Lower leg skin (tissue), 4 donors: ENCODE measurements at places on chromosomes 6 and 20. TPM values are rescaled to one million over a fixed set of nuclear protein-coding genes. Genes with fewer than 3 reads are reported as not detected.

Gene SDCBP2
- 169 TPM for total RNA-seq

Gene METTL24
- total RNA-seq: 1.8 TPM

Gene ZNF335
- total RNA-seq: 38.6 TPM

Gene CAP2
- total RNA-seq: 1.4 TPM

DNA sequence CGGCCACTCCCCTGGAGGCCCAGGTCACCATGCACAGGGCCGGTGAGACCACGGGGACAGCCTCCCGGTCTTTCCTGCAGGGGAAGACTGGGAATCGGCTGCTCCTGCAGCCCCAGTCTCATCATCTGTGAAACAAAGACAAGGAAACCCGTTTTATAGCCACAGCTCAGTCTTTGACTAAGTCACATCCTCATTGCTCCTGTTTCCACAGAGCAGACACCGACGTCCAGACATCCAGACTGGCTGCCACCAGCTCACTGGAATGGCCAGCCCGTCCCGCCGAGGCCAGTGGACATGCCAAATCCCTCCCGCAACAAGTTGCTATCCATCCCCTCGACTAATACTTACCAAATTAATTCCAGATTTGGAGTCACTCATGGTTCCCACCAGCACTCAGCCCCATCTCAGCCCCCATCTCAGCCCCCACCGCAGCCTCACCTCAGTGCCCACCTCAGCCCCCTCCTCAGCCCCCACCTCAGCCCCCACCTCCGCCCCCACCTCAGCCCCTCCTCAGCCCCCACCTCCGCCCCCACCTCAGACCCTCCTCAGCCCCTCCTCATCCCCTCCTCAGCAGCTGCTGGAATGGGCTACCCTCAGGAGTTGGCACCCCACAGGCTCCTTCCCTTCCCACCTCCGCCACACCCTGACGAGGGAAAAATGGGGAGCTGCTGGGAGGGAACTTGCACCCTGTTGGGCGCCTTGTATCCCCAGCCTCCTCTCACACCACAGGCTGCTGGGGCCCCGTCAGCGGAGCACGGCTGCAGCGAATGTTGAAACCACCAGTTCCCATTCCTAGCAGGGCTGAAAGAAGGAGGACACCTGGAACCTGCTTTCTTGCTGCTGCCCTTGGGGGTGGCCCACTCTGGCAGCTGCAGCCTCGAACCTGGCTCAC, 48.7 kb downstream of the YTHDF1 start:
- DNase-seq: no peak

DNA sequence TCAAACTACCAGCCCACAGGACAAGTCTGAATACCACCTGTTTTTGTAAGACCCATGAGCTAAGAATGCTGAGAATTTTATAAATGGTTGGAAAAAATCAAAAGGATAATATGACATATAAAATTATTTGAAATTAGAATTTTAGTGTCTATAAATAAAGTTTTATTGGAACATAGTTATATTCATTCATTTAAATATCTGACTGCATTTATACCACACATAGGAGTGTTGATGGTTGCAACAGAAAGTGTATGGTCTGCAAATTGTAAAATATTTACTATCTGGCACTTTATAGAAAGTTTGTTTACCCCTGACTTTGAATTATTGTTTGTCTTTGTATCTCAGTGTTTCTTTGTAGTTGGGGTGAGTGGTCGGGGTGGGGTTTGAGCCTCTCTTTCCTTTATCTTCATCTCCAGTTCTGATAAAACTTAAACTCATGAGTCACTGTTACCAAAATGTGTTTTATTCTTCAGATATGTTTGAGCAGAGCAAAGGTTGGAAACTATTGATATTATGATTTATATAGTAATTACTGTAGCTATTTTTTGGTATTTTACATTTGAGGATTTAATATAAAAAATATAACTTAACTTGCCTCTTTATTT, 55.5 kb downstream of the CD2AP start:
- DNase-seq: no peak

GRCh38 chr6:90198758-90199425, 97.8 kb downstream of the BACH2 start:
- no peak for DNase-seq

Gene CPXM1
- 1.3 TPM for total RNA-seq

- DNase-seq: no peak
Observed at GRCh38 chr6:69593706-69594105, 203.1 kb downstream of the LMBRD1 start.

- DNase-seq: no peak
Observed at GRCh38 chr6:24126586-24127192, 674 bp downstream of the NRSN1 start.

DNA sequence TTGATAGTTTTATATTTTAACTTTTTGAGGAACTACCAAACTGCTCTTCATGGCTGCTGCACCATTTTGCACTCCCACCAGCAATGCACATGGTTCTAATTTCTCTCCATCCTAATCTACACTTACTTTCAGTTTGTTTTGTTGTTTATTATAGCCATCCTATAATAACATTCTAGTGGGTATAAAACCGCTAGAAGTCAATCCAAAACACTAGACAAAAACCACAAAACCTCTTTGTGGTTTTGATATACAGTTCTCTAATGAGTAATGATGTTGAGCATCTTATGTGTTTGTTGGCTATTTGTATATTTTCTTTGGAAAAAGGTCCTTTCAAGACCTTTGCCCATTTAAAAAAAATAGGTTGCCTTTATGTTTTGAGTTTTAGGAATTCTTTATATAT, 5.6 kb downstream of the RPP21 start:
- DNase-seq: no peak

DNA sequence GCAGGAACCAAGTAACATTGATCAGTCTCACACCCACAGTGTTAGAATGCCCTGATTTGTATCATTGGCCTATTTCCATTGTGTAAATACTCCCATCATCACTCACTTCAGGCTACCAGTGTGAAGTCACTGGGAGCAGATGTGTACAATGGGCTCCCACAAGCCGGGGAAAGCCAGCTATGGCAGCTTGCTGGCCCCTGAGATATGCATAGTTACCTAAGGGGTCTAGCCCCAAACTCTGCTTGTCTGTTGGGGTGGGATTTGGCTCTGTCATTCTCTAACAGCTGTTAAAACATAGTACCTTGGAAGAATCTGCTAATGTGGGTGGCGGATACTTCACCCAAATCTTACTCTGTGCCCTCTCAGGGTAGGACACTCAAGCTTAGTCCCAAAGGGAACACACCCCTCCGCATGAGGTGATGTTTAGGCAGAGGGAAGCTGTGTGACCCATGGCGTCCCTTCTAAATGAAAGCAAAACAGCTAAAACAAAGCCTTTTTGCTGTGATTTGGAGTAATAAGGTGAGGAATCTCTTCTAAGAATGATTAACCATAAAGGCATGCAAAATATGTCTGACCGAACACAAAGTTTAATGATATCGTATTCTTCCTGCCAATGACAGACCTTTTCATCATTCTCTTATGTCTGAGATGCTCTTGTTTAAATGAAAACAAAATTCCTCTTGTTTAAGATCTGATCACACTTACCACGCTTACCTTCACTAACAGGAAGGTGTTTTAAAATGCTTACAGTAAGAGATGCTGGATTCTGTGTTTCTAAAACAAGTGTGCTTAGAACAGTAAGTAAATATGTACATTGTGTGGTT, 45.9 kb upstream of the PXDC1 start:
- no peak for DNase-seq

DNA sequence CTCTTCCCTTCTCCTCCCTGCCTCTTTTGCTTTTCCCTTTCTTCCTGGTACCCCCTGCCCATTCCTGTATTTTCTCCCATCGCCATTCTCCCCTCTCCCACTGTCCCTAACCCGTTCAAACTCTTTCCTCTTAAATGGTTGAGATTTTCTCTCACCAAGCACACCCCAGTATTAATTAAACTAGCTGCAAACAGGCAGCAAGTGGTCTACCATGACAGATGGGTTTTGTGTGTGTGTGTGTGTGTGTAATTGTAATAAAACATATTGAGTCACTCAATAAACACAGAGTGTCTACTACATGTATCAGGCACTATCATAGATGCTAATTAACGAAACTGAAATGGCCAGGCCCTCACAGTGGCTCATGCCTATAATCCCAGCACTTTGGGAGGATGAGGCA, 6.7 kb downstream of the RAET1E start:
- no peak for DNase-seq

GRCh38 chr6:71333697-71334096, 45.1 kb downstream of the OGFRL1 start:
- DNase-seq: no peak

- no peak for DNase-seq
Observed at GRCh38 chr6:47630587-47630986, 67.8 kb upstream of the ADGRF4 start.

- no peak for DNase-seq
Observed at GRCh38 chr6:136922685-136923006, 545 bp downstream of the SLC35D3 start.
